ENCODE measurements at places on chromosomes 4 and X. TPM values are rescaled to one million over a fixed set of nuclear protein-coding genes. Genes with fewer than 3 reads are reported as not detected.
A peak's percentile ranks its signal among the peaks of the same experiment; 100 is the strongest.

DNA sequence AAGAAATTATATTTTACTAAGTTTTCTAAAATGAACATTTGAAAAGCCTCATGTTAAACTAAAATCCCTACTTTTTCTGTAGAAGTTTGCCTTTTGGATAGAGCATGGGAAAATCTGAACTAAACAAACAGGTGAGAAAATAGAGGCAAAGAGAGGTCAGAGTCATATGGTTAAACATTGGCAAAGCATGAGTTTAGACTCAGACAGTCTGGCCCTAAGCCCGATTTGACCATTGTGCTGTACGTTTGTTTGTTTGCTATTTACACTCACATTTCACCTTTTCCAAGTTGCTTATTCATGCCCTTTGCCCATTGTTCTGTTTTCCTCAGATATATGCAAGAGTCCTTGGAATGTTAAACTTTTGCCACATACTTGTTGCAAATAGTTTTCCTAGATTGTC, 85.4 kb downstream of the TIGD2 start:
- no peak for DNase-seq

DNA sequence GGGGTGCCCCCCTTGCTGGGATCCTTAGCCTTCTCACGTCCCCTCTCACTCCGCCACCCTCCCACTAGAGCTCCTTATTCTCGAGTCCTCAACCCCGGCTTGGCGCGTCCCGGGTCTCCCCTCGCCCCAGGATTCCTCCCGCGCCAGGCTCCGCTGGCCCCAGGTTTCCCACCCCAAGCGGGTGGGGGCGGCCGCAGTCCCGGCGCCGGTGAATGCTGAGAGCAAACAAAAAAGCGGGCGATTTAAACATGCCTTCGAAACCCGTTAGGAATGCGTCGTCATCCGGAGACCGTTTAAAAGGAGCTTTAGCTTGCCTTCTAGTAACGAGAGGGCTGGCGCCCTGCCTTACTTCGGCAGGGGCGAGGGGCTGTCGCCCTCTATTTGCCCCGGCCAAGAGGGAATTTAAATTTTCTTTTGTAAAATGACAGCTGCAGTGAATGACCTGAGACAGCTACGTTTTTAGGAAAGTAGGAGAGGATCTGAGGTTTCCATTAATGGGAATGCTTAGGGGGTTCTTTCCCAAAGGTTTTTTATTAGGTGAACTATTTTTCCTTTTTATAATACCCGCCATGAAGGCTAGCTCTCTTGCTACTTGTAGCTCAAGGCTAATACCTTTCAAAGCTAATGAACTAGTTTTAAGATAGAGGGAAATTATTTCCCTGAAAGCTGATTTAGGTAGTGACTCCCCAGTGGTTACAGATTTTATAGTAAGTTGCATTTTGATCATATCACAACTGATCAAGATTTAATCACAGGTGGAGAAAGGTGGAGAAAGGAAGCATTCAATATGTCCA, 3.1 kb downstream of the JADE1 start:
- peak; percentile 63 for DNase-seq

DNA sequence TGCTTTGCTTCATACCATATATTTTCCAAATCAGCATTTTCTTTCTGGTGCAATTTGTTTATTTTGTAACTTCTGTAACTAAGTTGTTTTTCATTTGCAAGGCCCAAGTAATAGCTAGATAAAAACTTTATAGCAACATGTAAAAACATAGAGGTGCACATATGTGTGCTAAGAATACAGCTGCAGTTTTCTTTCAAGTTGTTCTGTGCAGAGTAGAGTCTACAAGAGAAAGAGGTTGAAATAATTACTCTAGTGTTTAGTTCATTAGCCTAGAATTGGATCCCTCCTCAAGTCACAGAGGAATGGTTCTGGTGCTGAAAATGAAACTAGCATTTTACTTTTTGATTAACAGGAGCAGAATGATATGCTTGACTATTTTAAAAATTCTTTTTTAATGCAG, 32.2 kb upstream of the PDLIM5 start:
- no peak for DNase-seq

DNA sequence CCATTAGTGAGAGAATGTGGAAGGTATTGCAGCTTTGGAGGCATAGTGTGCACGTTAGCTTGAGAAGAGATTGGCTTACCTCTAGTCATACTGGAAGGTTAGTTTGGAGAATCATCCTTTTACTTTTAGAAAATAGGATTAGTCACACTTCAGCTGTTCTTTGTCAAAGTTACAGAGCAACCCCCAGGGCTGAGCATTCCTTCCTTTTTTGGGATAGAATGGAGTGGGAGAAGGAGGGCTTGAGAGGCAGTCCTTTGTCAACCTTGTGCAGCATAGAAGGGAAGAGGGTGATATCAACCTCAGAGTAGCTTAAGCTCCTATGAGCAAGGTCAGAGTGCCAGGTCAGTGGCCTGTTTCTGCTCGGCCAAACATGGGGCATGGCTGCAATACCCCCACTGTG, 8.6 kb upstream of the MBNL3 start:
- DNase-seq = no peak

- no peak for DNase-seq
Observed at GRCh38 chrX:12080265-12080664, 58.0 kb upstream of the FRMPD4 start.

- DNase-seq = no peak
Observed at GRCh38 chr4:10694828-10695209, 10.3 kb upstream of the CLNK start.

- no peak for DNase-seq
Observed at GRCh38 chr4:109589605-109590004, 29.6 kb downstream of the MCUB start.

DNA sequence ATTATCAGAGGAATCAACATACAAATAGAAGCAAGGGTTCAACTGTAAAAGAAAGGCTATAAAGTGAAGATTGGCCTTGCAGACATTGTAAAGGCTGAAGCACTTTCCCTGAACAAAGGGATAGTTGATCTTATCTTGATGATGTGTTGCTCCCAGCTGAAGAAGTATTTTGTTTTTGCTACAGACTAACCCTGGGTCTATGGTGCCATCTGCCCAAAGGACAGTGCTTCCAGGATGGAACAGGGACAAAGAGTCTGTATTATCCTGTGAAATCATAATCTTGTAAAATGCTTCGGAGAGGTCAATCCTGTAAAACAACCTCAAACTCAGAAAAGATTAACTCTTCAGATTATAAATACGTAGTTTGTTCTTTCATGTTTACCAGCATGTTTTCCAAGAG, 251.7 kb upstream of the ANKRD50 start:
- no peak for DNase-seq

GRCh38 chr4:8121292-8122015, 37.2 kb downstream of the ABLIM2 start:
- no peak for DNase-seq

GRCh38 chr4:137648531-137648930, 116.2 kb upstream of the PCDH18 start:
- no peak for DNase-seq

GRCh38 chr4:54781756-54782155, 124.0 kb downstream of the KIT start:
- no peak for DNase-seq

- DNase-seq = no peak
Observed at GRCh38 chr4:128840711-128841318, 31.3 kb downstream of the JADE1 start.

Gene GAGE13
- total RNA-seq = not detected

Gene STK32B
- 0.08 TPM for total RNA-seq
